A172 (cell line): ENCODE measurements at places on chromosomes 2 and 18.

DNA sequence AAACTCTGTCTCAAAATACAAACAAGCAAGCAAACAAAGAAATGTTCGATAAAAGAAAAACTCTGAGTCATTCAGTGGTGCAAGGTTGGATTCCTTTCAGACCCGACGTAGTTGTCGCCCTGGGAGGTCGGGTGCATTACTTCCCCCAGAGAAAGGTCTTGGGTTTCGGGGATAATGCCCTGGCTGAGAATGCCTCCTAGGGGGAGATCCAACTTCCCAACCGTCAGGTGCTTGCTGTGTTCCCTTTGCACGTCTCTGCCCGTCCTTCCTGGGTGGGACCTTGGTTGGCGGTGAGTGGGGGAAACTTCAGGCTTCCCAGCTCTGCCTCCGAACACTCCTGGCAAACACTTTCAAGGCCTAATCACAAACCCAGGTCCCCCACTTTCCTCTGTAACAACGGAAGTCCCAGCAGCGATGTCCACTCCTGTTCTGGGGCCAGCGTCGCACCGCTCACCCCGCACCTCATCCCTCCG is 609 bp downstream of the TPGS2 start:
- DNase-seq = peak; percentile 53

GRCh38 chr2:17136877-17137276 is 381.4 kb downstream of the RAD51AP2 start:
- DNase-seq = no peak

DNA sequence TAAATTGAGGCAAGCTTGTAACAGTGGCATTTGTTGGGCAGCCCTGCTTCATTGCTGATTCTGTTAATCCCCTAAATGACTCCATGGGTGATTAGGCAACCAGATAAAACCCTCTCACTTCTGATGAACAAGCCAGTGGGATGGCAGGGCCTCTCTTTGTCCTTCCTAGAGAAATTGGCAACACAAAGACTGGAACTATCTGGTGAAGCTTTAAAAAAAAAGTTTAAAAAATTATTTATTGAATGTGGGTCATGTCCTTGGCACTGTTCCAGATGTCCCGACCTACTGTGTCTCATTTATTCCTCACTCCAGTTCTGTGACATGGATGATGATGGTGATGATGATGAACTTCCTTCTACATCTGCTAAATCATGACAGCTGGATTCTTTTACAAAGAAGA is 30.8 kb downstream of the NRP2 start:
- DNase-seq = no peak

DNA sequence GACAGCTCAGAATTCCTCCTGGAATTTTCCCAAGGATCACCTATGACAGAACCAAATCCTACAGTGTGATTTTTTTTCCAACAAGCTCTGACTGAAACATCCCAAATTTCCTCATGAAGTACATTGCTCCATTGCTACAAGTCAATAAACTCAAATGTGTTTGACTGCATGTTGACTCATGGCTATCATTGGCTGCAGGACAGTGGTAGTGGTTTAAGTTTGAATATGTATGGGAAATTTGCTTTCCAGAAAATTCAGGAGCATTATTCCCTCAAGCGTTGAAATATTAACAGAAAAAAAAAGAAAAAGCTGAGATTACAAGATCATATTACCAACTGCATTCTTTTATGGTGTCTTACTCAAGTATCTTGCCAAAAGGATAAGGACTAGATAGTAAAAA is 402.8 kb upstream of the DSEL start:
- DNase-seq = no peak

- DNase-seq = no peak
These were observed 23.4 kb upstream of the PAX3 start for GRCh38 chr2:222322236-222322635.

DNA sequence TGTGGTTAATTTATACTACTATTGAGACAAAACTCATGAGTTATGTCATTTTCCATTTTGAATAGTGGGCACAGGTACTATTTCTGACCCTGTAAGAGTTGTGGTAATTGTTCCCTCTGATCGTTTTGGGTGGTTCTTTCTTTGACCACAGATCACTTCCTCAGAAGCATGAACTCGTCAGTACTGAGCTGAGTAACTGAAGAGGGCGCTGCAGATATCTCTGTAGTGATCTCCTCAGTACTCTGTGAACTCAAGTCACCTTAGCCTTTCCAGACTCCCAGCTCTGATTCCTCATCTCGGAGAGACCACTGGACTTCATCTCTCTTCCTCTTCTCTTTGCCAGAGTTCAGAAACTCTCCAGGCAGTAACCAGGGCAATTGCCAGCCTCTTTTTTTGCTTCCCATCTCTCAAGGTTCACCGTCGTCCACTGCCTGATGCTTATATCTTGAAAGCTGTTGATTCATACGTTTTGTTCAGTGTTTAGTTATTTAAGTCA is 9.4 kb upstream of the IL1RL1 start:
- peak; percentile 2 for DNase-seq

DNA sequence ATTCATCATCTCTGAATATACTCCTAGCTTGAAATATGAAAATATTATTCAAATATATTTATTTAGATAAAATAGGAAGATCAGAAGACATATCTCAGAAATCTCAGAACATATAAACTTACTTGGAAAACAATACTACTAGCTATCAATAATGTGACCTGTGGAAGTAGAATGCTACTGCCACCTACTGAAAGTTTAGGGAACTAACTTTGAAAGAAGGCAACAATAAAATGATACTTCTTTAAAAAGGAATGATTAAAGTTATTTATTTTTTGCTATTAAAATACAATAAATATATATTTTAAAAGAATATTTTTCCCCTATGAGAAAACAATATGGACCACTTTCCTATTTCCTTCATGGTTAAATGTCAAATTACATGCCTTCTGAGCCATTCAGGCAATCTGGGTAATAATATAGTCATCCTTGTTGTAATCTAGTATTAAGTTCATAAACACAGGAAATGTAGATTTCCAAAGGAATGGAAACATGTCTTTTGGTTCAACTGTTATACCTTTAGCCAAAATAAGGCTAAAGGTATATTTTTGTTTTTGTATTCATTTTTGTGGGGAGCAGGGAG is 26.0 kb downstream of the ACADL start:
- DNase-seq = peak; percentile 34

DNA sequence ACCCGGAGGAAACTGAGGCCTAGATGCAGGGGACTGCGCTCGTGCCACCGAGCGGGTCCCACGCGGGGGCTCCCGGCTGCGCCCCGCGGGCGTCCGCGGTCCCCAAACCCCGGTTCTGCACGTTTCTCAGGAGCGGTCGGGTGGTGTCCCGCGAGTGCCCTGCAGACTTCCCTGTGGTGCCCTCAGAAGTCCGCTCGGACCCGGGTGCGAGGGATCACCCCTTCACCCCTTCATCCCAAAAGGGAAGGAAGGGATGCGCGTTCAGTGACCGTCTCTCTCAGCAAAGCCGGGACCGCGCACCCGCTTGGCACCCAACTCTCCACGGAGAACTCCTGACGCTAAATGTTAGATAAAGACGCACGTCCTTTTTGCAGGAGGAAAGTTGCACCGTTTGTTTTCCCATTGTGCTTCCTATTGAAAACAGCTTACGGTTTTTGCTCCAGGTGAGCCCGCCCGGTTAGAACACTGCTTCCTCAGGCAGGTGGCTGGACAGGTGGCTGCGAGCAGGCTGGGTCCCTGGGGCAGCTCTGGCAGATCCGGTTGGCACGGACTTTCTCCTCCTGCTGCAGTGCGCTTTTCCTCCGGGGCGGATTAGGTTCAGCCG is 779 bp downstream of the DGKD start:
- DNase-seq = no peak

DNA sequence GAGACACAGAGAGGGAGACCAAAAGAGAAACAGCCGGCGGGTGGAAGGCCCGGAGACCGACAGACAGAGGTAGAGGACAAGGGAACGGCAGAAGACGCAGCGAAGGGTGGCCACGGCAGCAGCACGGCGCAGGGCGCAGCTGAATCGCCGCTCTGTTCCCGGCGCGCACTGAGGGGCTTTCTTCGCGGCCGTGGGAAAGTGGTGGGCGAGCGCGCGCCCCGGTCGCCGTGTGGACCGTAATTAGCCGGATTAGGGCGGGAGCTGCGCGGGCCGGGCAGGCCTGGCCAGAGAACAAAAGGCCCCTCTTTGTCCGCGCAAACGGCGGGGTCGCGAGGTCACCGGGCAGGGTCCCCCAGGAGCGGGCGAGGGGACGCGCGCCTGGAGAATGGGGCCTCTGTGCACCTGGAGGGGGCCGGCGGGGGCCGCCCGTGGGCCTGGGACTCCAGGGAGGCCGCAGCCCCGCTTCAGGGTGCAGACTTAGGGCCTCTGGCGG is 158.3 kb downstream of the ZFP36L2 start:
- DNase-seq = no peak

- no peak for DNase-seq
These were observed 122.9 kb upstream of the SOX11 start for GRCh38 chr2:5569256-5569655.

- peak; percentile 83 for DNase-seq
These were observed 493.3 kb downstream of the CMPK2 start for GRCh38 chr2:6372317-6372901.

DNA sequence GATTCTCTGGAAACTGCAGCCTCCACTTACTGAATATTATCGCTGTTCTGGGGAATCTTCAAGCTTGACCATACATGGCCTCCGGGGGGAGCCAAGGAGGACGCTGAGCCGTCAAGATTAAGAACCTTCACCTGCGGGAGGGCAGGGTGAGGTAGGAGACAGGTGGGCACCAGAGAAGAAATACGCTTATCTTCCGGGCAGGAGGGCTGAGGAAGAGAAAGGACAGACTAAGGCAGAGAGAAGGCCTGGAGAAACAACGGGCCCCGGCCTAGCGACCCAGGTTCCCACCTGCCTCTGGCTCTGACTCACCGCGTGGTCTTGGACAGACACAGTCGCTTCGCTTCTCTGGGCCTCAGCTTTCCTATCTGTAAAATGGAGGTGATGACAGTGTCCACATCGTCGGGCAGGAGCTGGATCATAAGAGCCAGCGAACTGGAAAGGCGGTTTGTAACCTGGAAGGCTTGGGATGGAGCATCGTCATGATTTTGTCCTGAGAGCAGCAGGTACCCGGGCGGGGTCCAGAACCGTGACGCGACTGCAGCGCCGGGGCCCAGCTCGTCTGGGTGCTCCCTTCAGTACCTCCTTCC is 659 bp downstream of the ZNF142 start:
- DNase-seq = peak; percentile 52

DNA sequence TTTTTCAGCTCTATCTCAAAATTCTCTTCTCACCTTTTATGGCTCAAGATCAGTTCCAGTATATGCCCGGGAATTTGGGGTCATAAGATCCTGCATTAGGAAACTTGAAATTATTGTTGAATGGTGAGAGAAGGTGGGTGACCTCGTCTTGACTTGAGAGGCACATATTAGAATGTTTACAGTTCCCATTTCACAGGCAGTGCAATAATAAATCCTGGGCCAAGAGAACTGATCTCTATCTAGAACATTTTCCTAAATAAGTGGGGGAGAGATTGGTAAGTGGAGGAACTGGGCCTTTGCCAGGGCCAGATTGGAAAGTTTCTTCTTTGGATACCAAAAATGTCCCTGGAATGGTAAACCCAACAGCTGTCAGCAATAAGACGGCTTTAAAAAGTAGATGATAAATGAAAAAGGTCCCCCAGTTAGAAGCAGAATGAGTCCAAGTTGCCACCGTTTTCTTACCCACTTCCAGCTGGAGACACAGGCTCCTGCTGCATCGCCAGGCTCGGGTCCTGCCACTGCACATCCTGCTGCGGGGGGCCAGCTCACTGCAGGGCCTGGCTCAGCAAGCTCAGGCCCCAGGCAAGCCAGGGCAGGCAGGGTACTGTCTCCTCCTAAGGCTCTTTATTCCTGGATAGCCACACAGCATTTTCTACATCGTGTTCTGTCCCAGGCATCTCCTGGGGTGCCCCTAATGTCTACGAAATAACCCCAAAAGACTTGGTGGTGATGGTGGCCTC is 126.4 kb upstream of the EPAS1 start:
- no peak for DNase-seq

DNA sequence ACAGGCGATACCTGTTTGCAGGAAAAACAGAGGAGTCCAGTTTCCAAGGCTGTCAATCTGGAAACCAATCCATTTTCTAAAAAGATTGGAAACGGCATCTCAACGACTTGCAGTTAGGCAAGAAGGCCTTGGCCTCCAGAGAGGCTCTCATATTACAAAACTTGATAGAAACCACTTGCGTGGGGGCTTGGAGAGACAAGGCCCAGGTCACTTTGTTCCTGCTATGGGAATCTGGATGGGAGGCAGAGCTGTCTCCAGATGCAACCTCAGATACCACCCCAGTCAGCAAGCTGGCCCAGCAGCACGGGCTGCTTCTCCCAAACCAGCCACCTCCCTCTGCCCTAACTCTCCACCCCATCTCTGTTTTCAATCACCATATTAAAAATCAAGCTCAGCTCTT is 298.8 kb downstream of the TNS1 start:
- DNase-seq = no peak

DNA sequence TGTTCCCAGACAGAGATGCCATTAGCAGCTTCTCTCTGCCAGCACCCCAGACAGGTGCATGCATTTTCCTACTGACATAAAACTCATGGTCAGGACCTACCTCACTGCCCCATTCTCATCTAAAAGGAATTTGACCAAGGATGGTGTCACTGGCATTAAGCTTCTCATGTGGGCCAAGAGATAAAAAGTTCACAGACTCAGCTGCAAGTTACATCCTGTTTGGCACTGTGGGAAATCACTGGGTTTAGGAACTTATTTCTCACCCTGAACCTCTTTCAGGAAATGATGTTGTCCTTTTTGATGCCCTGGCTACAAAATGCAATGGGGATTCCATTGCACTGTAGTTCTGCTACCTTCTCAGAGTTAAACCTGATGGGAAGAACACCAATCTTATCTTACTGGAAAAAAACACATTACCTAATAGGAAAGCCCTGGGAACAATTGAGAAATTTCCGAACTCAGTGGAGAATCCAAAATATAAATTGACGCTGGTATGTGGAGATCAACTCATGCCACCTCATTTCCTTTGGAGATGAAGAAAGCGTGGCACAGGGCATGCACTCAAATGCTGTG is 252.1 kb upstream of the COPS8 start:
- DNase-seq = peak; percentile 77

DNA sequence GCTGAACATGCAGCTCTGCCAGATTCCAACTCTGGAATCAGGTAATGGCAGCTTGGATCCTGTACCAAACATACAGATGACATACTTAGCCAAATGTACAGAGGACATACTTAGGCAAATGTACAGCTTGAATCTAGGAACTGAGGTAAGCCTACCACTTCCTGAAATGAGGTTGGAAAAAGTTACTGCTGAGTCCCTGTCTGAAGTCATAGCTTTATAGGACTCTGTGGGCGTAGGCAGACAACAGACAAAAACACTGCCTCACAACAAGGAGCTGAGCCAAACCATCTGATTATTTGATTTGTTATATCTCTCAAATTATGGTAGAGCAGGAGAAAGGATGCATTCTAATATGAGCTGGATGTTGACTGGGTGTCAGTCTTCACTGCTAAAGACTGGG is 290.2 kb upstream of the TCF4 start:
- DNase-seq = no peak

GRCh38 chr18:6255886-6256285 is 158.8 kb downstream of the L3MBTL4 start:
- DNase-seq = no peak

GRCh38 chr2:176976736-176977685 is 235.6 kb upstream of the HNRNPA3 start:
- no peak for DNase-seq
